ENCODE measurements at places on chromosomes 5 and 9.

GRCh38 chr9:34887841-34888240 lies 70.2 kb upstream of the PHF24 start:
- no peak for DNase-seq

GRCh38 chr5:96282020-96282419 lies 151.0 kb downstream of the PCSK1 start:
- DNase-seq = no peak

- DNase-seq = no peak
Measured at GRCh38 chr5:100551183-100551582, 16.0 kb downstream of the FAM174A start.

- DNase-seq = no peak
Measured at GRCh38 chr9:86918556-86918955, 28.8 kb downstream of the GAS1 start.

- DNase-seq = no peak
Measured at GRCh38 chr9:136628268-136628667, 34.4 kb upstream of the EGFL7 start.

GRCh38 chr5:10684303-10685086 lies 76.5 kb downstream of the DAP start:
- DNase-seq = no peak

DNA sequence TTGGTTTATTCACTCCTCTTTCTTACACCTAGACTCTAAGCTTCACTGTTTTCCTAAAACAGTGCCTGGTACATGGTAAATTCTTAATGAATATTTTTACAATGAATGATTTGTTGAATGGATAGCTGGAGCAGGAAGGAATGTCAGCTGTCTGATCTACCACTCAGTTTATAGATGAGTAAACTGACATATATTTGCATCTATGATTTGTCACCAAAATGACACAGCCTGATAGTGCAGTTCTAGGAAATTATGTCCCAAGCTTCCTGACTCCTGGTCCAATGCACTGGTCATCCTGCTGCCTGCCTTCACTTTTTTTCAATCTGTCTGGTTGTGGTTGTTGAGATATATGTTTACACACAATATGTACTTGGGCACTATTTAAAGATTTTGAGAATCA lies 651.7 kb upstream of the WWC1 start:
- no peak for DNase-seq

DNA sequence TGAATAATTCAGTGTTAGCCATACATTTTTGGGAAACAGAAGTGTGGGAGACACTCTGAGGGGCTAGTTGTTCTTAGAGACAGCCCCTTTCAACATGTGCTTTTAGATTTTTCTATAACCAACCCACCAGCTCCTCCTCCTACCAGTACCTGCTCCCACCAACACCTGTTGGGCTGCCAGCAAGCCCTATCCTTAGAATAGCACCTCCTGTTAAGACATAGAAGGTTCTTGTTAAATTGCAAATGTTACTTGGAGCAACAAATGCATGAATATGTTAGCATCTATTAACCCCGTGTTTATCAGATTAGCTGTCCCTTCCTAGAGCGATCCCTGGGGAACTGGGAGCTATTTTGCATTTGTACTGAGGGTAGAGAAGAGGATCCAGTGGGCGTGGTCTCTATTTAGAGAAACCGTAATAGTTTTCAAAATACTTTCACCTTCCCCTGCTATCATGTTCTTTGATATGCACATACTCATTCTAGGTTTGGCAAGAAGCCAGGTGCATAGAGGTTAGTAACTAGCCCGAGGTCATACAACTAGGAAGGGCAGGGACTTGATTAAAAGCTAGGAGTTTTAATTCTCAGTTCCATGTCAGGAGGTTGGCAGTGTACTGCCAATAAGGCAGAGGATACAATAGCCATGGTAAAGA lies 334.4 kb downstream of the KCTD16 start:
- no peak for DNase-seq

GRCh38 chr5:71629950-71630349 lies 42.8 kb downstream of the MCCC2 start:
- no peak for DNase-seq

GRCh38 chr5:154603953-154604679 lies 126.1 kb upstream of the HAND1 start:
- DNase-seq = no peak

DNA sequence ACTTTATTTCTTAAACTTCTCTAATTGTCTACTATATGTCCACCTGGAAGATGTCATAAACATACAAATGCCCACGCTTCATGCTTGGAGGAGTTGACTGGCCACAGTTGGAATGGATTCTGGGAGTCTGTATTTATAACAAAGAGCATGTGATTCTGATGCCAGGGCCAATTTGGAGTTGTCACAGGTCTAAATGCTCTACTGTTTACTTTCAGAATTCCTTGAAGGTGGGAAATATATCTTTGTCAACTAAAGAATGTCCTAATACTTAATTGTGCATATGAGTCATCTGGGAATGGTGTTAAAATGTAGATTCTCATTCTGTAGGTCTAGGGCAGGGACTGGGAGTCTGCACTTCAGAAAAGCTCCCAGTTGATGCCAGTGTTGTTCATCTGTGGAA lies 196.1 kb downstream of the ANXA1 start:
- DNase-seq = no peak

DNA sequence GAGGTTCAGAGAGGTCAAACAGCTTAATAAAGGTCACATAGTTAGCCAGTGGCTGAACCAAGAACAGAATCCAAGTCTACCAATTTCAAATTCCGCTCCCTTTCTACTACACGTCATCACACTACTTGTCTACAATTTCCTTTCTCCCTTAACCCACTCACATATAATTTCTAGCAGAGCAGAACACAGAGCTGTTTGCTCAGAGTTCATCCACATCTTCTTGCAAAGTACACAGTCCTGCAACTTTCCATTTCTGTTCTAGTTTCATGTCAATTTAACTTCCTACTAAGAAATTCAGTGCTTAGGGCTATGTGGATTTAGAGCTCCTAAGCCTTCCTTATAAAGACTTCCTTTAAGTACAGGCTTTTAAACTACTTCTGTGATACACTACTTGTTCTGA lies 61.3 kb downstream of the MEGF9 start:
- DNase-seq = no peak

DNA sequence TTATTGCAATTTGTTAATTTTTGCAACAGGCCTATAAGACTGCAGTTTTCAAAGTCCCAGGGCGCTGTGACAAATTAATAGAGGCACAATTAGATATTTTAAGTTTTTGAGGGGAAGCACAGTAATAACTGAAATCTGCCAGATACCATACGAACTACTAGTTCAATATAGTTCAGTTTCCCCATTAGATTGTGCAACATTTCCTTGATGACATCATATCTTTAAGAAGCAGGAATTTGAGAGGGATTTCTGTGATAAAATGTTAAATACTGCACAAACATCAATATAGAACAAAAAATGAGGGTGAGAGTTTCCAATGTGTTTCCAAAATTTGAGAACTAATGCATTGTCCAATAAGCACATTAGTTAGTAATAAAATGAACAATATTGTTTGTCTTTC lies 56.7 kb upstream of the GRIN3A start:
- DNase-seq = no peak

- DNase-seq = no peak
Measured at GRCh38 chr9:98022447-98022846, 34.1 kb upstream of the NANS start.

DNA sequence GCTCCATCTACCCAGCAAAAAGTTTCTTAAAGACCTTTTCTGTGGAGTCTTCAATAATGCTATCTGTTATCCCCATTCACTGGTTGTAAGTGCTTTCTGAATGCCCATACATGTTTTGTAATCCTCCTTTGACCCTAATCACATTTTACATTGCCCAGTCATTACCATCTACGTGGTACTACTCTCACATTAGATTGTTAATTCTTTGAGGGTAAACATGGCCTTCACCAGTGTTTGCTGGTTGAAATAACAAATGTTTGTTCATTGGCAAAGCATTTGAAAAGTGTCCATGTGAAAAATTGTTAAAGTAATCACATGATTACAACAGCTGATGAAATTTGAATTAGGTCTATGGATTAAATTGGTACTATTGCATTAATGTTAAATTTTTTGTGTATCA lies 31.8 kb downstream of the MEGF10 start:
- DNase-seq = no peak

- DNase-seq = no peak
Measured at GRCh38 chr5:107916731-107917725, 246.3 kb upstream of the EFNA5 start.

GRCh38 chr5:41418220-41419031 lies 92.0 kb downstream of the PLCXD3 start:
- no peak for DNase-seq

DNA sequence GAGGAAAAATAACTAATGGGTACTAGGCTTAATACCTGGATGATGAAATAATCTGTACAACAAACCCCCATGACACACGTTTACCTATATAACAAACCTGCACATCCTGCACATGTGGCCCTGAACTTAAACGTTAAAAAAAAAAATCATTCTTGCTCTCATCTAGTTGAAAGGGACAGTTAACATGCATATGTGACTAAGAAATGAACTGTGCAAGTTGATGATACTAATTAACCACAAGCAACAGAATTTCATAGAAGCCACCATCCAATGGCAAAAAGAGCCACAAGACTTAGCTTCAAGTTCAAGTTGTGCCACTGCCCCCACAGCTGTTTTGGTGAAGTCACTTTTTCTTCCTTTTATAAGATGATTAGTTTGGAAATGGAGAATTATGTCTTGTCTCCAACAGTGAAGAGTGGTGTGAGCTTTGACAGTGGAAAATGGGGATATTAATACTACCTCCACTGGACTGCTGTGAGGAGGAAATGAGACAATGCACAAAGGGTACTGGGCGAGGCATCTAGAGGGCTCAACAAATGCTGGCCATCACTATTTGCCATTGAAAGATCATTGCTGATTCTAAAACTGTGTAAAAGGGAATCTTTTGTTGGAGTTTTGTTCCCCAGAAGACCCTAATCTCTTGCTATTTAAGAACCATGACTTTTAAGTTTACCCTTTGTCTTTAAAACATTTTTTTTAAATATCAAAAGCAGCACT lies 202.1 kb downstream of the EBF1 start:
- no peak for DNase-seq

DNA sequence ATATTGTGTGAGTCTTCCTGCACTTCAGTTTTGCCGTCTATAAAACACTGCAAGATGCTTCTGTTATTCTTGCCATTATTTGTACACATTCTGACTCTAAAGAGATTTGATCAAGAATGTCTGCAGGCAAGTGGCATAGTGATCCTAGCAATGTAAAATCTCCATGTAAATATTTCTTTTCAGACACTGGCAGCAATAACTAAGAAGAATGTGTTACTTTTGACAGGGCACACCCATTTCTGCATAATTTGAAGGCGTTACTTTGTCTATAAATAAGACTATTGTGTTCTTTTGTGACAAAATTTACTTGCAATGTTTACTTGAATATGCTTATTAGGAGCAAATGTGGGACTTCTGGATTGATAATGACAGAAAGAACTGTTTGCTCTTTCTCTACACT lies 20.1 kb downstream of the RANBP3L start:
- no peak for DNase-seq

DNA sequence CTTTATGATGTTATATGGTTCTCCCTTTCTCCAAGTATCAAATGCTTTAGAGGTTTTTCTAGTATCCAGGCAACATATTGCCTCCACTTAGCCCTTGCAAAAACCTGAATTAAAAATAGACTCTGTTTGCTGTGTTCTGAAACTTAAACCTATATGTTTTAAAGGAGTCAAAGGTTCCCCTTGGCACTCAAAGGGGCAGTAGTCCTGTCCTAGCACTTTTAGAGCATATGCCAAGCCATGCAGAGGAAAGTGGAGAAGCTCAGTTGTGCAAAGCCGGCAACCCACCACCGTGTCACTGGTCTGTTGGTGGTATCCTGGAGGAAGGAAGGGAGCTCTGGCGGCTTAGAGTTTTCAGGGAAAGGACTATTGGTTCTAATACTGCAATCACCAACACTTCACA lies 154.3 kb downstream of the PIP5K1B start:
- no peak for DNase-seq

- DNase-seq = no peak
Measured at GRCh38 chr5:122896598-122897282, 51.3 kb downstream of the SNX24 start.

DNA sequence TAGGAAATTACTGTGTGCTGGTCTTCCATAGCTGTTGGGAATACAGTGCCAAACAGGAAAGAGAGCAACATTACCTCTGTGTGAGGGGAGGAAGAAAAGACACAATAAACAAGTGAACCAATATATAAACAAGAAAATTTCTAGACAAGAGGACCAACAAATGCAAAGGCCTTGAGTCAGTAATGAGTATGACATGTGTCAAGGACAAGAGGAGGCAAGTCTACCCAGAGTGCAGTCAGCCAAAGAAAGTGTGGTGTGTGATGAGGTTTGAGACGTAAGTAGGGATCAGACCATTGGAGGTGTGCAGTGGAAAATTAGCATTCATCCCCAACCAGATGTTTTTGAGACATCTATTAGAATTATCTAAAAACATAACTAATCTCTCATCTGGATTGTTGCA lies 69.5 kb upstream of the CDH6 start:
- no peak for DNase-seq

GRCh38 chr5:61768692-61769281 lies 436.7 kb downstream of the ZSWIM6 start:
- DNase-seq = no peak

DNA sequence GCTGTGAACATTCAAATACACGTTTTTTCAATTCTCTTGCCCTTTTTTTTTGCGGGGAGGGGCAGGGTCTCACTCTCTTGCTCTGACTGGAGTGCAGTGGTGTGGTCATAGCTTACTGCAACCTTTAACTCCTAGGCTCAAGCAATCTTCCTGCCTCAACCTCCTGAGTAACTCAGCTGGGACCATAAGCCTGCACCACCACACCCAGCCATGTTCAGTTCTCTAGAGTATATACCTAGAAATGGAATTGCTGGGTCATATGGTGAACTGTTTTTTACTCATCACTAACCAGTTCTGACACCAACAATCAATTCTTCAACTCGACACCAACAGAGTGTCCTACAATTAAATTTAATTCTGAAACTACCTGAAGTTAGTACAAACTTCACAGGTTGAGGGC lies 85.5 kb upstream of the ZNF169 start:
- DNase-seq = no peak

- no peak for DNase-seq
Measured at GRCh38 chr9:70020991-70021571, 22.6 kb upstream of the MAMDC2 start.

- no peak for DNase-seq
Measured at GRCh38 chr9:324971-325370, 110.3 kb downstream of the DOCK8 start.

GRCh38 chr9:3244963-3245653 lies 280.7 kb downstream of the RFX3 start:
- DNase-seq = no peak

DNA sequence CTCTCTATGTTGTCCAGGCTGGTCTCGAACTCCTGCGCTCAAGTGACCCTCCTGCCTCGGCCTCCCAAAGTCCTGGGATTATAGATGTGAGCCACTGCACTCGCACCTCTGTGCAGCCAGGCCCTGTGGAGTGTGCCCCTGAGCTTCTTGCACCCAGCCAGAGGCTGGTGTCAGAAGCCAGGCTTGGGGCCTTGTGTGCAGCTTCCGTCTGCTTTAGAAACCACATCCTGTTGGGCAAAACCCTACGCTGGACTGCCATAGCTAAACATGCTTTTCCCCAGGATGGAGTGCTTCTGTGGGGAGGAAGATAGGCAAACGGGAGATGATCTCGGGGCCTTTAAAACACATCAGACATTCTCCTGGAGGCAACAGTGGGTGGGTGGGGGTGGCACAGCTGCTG lies 40.1 kb downstream of the PRRT1B start:
- DNase-seq = no peak

- DNase-seq = no peak
Measured at GRCh38 chr9:34507966-34508365, 14.8 kb downstream of the ENHO start.
